Suppressor macrophage (primary cell): ENCODE measurements at places on chromosomes 11 and 22.

GRCh38 chr22:39520226-39521105, at the start of gene ATF4:
ATF4 (plus strand) TSS chr22:39520562; CDS start chr22:39521446, 884 bp downstream.
- peak; percentile 97 for DNase-seq

GRCh38 chr22:20290578-20291248, 22.6 kb upstream of the RTN4R start:
- no peak for DNase-seq

- DNase-seq = no peak
Observed at GRCh38 chr11:65849771-65850216, 8.2 kb downstream of the CFL1 start.

DNA sequence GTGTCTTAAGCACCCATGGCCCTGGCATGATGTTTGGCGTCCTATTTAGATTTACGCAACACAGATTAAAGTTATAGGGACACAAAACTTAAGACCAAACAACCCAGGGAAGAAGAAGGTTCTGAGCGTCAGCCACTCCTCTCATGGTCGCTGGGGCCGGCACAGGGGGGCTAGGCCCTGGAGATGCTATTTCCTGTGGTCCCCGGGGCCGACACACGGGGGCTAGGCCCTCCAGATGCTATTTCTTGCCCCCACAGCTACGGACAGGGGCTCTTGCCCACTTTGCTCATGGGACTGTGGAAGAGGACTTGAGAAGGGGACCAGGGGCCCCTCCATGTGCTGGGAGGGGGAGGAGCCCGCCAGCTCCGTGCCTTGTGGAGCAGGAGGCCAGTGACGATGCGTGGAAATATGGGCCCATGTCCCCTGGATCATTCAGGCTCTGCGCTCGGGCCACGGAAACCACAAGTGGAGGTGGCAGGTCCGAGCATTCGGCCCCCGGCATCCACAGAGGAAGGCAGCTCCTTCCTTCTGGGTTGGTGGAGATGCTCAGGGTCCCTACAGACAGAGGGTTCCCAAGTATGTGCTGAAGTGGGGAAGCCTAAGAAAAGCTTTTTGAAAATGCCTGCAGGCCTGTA, 711.1 kb downstream of the BRD1 start:
- DNase-seq = no peak

DNA sequence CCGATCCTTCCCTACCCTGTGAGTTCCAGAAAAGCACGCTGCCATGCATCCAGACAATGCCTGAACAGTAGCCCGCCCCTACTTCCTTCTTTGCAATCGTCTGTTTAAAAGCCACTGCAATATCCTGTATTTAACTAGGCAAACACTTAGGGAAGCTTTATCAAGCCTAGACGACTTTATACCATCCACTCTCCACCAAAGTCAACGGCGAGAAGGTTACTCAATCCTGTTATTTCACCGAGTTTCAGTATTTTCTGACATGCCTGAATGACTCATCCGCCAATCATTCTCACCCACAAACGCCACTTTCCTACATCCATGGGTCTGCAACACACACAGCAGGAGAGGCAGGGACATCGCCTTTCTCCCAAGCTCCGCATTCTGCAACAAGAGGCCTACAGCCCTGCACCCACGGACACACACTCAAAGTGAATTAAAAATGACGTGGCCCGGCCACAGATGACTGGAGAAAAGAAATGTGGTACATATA, 9.3 kb downstream of the CELSR1 start:
- DNase-seq = peak; percentile 94

DNA sequence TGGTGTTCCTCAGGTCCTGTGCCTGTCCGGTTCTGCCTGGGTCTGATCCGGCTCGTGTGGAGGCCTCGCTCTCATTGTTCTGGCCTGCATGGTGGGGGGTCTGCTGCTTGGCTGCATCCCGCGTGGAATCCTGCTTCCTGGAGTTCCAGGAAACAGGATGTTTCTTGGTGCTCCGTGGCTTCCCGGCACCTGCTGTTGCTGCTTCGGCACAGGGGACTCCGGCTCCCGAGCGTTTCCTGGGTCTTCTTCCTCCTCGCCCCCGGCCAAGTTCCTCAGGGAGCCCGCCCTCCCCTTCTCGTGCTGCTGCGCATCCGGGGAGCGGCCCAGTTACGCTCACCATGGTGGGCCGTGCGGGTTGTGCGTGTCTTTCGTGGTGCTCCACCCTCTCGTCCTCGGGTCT, 29.9 kb downstream of the GLB1L2 start:
- no peak for DNase-seq

- no peak for DNase-seq
Observed at GRCh38 chr11:77200351-77201268, 72.6 kb downstream of the MYO7A start.

DNA sequence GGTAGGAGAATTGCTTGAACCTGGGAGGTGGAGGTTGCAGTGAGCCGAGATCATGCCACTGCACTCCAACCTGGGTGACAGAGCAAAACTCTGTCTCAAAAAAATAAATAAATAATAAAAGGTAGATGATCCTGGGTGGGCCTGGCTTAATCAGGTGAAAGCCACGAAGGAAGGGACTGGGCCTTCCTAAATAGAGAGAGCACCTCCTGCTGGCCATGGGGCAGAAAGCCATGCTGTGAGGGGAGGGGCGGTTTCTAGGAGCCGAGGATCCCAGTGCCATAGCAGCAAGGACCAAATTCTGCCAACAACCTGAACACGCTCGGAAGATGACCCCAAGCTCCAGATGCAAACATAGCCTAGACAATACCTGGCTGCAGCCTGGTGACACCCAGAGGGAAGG, 24.5 kb upstream of the DGKZ start:
- DNase-seq = no peak

DNA sequence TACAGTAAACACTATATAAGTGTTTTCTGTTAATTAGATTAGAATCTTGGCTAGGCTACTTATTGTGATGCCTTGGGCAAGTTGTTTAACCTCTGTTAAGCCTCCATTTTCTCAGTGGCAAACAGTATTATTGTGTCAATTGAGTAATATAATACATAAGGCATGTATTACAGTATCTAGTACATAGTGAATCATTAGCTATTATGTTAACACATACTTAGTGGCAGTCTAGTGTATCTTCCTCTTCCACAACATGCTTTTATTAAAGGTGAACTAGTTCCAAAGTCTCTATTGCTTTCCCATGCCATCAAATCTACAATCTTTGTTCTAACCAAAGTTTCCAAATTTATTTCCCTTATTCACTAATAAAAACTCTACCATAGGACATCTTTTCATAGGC, 200.9 kb downstream of the SOX6 start:
- DNase-seq = no peak

- no peak for DNase-seq
Observed at GRCh38 chr11:119756169-119756865, 27.3 kb upstream of the NECTIN1 start.
